ENCODE measurements at places on chromosomes 1 and 21. TPM values are rescaled to one million over a fixed set of nuclear protein-coding genes. Genes with fewer than 3 reads are reported as not detected.

Gene TTC34
- 0.56 TPM for total RNA-seq

DNA sequence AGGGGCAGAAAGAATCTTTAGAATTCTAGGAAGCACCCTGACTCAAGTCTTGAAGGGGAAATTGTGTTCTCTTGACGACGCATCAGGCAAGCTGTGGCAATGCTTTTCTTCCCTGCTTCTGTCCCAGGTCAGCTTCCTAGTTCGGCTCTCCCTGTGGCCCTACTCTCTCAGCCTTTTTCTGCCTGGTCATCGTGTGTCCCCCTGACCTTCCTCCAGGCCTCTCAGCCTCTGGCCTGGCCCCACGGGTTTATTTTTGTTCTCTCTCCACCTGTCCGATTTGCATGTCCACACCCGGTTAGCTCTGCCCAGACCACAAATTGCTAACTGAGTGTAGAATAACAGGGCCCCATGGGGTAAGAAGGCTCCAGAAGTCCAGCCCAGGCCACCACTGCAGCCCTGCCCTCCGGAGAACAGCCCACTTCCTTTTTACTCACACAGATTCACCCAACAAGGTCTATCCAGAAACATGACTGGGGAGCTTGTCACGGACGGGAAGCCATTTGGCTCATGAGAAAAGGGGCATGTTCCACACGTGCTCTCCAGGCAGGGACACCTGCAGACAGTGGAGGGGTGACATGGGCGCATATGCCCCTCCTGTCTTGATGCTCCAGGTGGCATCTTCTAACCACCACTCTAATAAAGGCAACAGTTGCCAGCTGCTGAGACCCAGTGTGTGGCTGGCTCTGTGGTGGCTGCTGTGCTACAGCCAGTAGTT, 9.8 kb downstream of the KCNN3 start:
- no peak overlapping the region for H3K27ac ChIP-seq
- H3K36me3 ChIP-seq, result no peaks in the 10 kb centered on the region
- H3K27me3 ChIP-seq, result peaks cover 31% of the 10 kb centered on the region
- H3K4me1 ChIP-seq, result peaks cover 2% of the 10 kb centered on the region
- peak overlapping the region; percentile 56 for H3K4me3 ChIP-seq

- peaks cover 7% of the 10 kb centered on the region for H3K4me1 ChIP-seq
- H3K36me3 ChIP-seq, result no peaks in the 10 kb centered on the region
- H3K27ac ChIP-seq, result no peak overlapping the region
- no peak for DNase-seq
- H3K4me3 ChIP-seq, result no peak overlapping the region
These were observed 188.2 kb downstream of the OMA1 start for GRCh38 chr1:58358346-58358745.

DNA sequence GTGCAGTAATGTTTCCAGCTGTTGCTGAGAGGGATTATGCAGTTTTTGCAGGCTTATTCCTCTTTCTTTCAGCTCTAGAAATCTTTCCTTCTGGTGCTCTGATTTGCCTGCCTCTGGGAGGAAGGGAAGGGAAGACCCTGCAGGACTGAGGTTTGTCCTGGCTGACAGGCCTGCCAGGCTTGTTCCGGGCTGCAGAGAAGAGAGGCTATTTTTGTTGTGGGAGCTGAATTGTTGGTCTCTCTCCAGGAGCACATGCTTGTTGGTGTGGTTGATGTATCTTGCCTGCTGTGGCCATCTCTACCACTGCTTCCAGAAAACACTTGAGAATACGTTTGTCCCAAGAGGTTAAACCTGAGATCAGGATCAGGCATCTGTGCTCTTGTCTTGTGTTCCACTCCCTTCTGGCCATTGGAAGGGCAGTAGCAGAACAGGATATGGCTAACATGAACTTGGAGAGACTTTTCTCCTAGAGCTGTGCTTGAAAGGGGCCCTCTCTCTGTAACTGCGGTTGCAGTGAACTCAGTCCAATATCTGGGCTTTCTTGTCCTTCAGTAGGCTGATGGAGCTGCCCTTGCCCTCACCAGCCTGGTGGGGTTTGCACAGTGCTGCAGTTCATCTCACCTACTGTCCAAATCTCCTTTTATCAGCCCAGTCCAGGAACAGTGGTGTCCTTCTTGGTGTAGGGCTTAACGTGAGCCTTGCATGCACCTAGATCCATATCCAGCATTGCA, 21.5 kb upstream of the SLC25A34 start:
- peaks cover 5% of the 10 kb centered on the region for H3K4me1 ChIP-seq
- no peak overlapping the region for H3K27ac ChIP-seq
- DNase-seq, result no peak
- no peak overlapping the region for H3K4me3 ChIP-seq

Gene SLC44A5
- total RNA-seq, result not detected

Gene MAD2L2
- 153 TPM for total RNA-seq

GRCh38 chr1:220927442-220927841, 48.2 kb downstream of the HLX start:
- no peaks in the 10 kb centered on the region for H3K4me1 ChIP-seq
- no peak for DNase-seq
- no peaks in the 10 kb centered on the region for H3K36me3 ChIP-seq
- H3K27me3 ChIP-seq, result peaks cover 16% of the 10 kb centered on the region

Gene CDKN2C
- total RNA-seq, result 22.5 TPM

- H3K27me3 ChIP-seq, result peaks cover 7% of the 10 kb centered on the region
- DNase-seq, result no peak
- no peaks in the 10 kb centered on the region for H3K36me3 ChIP-seq
- no peak overlapping the region for H3K27ac ChIP-seq
These were observed 30.0 kb upstream of the SSX2IP start for GRCh38 chr1:84720221-84720780.

- peaks cover 18% of the 10 kb centered on the region for H3K27me3 ChIP-seq
- no peak overlapping the region for H3K27ac ChIP-seq
- no peak overlapping the region for H3K4me3 ChIP-seq
- no peaks in the 10 kb centered on the region for H3K36me3 ChIP-seq
- no peaks in the 10 kb centered on the region for H3K4me1 ChIP-seq
- no peak for DNase-seq
These were observed 99.5 kb downstream of the CACHD1 start for GRCh38 chr1:64569411-64569810.

DNA sequence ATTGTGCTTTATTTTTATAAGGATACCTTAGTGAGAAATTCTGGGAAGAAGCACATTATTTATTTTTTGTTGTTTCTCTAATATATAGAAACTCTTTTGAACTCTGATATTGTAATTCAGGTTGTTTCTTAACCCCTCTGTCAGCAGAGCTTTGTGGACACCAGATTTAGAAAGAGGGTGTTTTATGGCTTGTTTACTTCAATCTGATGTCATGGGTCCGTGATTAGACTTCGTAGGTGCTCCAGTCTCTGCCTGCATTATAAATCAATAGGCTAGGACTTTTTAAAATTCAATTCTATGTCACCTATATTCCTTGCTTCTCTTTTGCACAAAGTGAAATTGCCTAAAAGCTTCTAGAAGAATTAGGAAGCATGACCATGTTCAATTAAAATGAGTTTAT, 47.3 kb upstream of the CCDC190 start:
- H3K27ac ChIP-seq, result no peak overlapping the region
- H3K4me1 ChIP-seq, result no peaks in the 10 kb centered on the region
- DNase-seq, result no peak
- no peak overlapping the region for H3K4me3 ChIP-seq
- peaks cover 14% of the 10 kb centered on the region for H3K27me3 ChIP-seq

DNA sequence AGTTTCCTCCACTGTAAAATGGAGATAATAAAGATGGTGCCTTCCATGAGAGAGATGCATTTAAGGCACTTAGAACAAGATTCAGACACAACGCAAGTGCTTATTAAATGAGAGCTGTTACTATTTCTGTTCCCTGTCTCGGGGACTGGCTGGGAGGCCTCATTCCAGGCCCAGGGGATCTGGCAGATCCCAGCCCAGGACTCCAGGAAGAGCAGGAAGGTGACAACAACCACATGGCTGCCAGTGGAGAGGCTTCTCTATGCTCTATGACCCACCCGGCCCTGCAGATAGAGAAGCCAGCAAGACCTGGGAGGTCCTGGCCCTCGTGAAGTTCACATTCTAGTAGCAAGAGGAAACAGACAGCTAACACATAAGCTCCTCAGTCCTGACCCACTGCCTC, 175.5 kb downstream of the ACTL8 start:
- H3K27me3 ChIP-seq, result peaks cover 11% of the 10 kb centered on the region
- H3K36me3 ChIP-seq, result no peaks in the 10 kb centered on the region
- no peaks in the 10 kb centered on the region for H3K4me1 ChIP-seq
- no peak overlapping the region for H3K27ac ChIP-seq

- no peaks in the 10 kb centered on the region for H3K27me3 ChIP-seq
- no peak overlapping the region for H3K4me3 ChIP-seq
- peak; percentile 68 for DNase-seq
- no peaks in the 10 kb centered on the region for H3K36me3 ChIP-seq
- H3K27ac ChIP-seq, result no peak overlapping the region
These were observed 18.7 kb downstream of the MFSD2A start for GRCh38 chr1:39973503-39974135.

- H3K4me1 ChIP-seq, result no peaks in the 10 kb centered on the region
- no peak overlapping the region for H3K27ac ChIP-seq
- H3K36me3 ChIP-seq, result no peaks in the 10 kb centered on the region
- H3K27me3 ChIP-seq, result peaks cover 23% of the 10 kb centered on the region
- H3K4me3 ChIP-seq, result no peak overlapping the region
These were observed 2.2 kb upstream of the ATP1A2 start for GRCh38 chr1:160113407-160113806.

Gene IQCC
- 5.0 TPM for total RNA-seq

DNA sequence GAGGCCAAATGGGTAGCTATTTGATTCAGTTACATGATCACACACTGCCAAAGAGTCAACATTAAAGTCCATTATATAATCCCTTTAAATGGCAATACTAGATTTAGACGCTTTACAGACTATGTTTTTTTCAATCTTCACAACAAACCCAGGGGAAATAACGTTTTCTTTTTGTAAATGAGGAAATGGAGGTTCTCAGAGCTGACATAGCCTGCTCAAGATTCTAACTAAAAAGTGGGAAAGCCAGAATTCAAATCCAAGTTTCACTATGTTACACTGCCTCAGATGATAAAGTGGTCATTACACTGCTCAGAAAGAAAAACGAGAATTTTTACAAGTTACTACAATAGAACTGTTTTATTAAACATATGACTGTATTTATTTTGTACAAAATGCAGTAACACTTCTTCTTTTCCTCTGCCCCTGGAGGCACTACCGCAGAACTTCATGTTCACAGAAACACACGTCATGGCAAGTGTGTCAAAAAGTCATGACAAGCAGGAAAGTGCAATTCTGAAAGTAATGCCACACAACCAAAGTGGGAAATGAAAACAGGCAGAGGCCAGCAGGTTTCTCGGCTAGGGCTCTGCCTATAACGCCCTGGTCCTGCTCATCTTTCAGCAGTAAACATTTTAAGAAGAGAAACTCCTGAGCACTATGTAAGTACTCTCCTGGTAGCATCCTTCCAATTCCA, 19.0 kb downstream of the THEMIS2 start:
- H3K36me3 ChIP-seq, result peaks cover 40% of the 10 kb centered on the region
- H3K27ac ChIP-seq, result peak overlapping the region; percentile 96
- peak overlapping the region; percentile 71 for H3K4me3 ChIP-seq
- no peaks in the 10 kb centered on the region for H3K27me3 ChIP-seq

GRCh38 chr1:108892356-108893140, 15.8 kb downstream of the GPSM2 start:
- H3K4me1 ChIP-seq, result no peaks in the 10 kb centered on the region
- DNase-seq, result no peak
- peaks cover 2% of the 10 kb centered on the region for H3K27me3 ChIP-seq
- H3K4me3 ChIP-seq, result no peak overlapping the region
- H3K27ac ChIP-seq, result no peak overlapping the region

Gene OXCT2
- total RNA-seq, result 0.47 TPM

- peak overlapping the region; percentile 43 for H3K4me3 ChIP-seq
- DNase-seq, result no peak
- H3K27me3 ChIP-seq, result no peaks in the 10 kb centered on the region
- H3K27ac ChIP-seq, result peak overlapping the region; percentile 64
These were observed 112.1 kb downstream of the TNFSF18 start for GRCh38 chr1:172938681-172939080.

Gene HPDL
- total RNA-seq, result 8.6 TPM

- peaks cover 40% of the 10 kb centered on the region for H3K27me3 ChIP-seq
- H3K4me3 ChIP-seq, result no peak overlapping the region
- no peak overlapping the region for H3K27ac ChIP-seq
- no peak for DNase-seq
These were observed 2.0 kb downstream of the HUNK start for GRCh38 chr21:31874812-31875212.

DNA sequence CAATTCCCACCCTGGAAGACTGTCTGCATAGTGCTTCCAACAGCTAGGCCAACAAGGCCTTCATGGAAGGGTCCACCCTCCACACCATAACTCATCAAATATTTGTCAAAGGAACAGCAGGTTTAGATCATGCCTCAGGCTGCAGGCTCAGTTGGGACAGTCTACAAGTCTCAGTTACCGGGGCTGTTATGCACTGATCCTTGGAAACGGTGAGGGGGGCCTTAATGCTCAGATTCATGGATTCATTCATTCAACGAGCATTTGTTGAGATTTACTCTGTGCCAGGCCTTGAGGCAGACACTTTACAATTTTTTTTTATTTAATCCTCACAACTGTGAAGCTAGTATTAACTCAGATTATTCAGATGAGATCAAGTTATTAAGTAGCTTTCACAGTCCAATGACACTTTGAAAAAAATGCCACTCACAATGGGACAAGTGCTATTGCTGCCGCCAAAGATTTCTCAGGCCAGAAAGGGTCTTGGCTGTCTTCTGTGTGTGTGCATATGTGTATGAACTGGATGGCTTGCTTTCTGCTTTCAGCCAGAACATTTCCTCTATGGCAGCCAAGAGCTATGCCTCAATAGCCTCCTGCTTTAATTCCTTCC, 8.9 kb upstream of the C1orf216 start:
- H3K4me1 ChIP-seq, result peaks cover 6% of the 10 kb centered on the region
- no peak for DNase-seq
- H3K27me3 ChIP-seq, result no peaks in the 10 kb centered on the region
- H3K4me3 ChIP-seq, result no peak overlapping the region
- H3K27ac ChIP-seq, result no peak overlapping the region
